BJ (cell line): ENCODE measurements at places on chromosomes 1 and 21. TPM values are rescaled to one million over a fixed set of nuclear protein-coding genes. Genes with fewer than 3 reads are reported as not detected.

DNA sequence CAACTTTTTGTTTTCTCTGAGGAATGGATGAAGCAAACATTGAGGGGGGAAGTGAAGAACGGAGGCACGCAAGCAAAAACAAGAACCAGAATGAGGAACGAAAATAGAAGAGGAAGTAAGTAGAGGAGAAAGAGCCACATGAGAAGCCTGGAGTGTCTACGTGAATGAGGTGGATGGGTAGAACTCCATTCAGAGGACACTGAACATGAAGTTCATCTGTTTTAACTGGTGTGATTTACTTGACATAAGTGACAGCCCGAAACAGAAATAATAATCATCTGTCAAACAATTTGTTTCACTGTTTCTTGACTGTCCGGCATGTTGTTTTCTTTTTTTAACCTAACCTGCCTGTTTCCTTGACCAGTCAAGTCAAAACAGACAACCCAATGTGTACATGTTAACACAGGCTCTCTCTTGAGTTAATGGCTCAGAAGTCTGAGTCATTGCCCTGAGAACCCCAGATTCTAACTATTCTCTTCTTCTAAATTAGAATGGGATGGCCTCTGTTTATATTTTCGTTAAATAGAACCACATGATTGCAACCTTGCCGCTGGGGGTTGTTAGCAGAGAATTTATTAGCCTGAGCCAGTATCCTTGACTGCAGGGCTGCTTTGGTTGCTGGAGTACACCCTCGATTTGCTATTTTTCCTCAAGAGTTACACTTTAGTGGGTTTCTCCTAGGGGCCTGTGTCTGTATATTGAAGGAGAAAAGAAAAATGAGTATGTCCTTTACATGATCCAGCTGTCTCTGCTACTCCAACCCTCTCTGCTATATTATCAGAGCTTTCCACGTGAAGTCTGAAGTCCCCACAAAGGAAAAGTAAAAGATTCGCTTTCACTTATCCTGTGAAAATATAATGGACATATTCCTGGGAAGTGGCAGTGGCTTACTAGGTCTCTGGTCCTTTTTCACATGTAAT lies 151.7 kb downstream of the ZC3H11B start:
- DNase-seq: peak; percentile 84

Gene ITGB2
- not detected in 2 replicates for polyA plus RNA-seq

GRCh38 chr1:1730870-1731269 lies 6.7 kb upstream of the CDK11A start:
- no peak for DNase-seq

Gene C1orf232
- polyA plus RNA-seq: not detected in 2 replicates

- DNase-seq: no peak
Measured at GRCh38 chr1:2322581-2323211, 68.7 kb downstream of the MORN1 start.

GRCh38 chr1:13593511-13594131 lies 10.0 kb downstream of the PDPN start:
- DNase-seq: peak; percentile 81

DNA sequence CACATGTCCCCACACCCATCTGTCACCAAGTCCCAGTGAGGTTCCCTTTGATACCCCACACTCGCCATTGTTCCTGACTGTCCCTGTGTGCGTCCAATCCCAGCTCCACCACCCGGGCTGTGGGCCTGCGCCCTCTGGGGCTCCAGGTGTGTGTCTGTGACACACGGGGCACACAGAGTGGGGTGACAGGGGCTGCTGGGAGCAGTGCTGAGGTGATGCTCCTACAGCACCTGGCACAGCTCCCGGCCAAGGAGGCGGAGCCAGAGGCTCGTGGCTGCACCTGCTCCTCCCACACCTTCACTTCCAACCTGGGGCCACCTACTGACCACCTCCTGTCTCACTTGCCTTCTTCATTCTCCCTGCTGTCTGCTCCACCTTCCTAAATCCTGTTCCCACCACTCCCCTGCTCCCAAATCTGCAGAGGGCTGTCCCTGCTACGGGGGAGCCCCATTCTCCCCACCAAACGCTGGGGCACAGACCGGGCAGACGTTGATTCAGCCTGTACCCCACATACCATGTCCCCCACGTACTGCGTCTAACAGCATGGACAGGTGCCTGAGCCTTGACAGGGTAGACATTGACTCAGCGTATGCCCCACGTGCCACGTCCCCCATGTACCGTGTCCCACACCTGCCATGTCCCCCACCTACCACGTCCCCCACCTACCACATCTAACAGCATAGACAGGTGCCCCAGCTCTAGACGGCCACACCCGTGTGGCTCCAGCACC lies 16.4 kb downstream of the WDR4 start:
- no peak for DNase-seq
